ENCODE measurements at places on chromosomes 11 and 22.

GRCh38 chr22:47139790-47140119 is 377.3 kb downstream of the TBC1D22A start:
- no peak for DNase-seq

DNA sequence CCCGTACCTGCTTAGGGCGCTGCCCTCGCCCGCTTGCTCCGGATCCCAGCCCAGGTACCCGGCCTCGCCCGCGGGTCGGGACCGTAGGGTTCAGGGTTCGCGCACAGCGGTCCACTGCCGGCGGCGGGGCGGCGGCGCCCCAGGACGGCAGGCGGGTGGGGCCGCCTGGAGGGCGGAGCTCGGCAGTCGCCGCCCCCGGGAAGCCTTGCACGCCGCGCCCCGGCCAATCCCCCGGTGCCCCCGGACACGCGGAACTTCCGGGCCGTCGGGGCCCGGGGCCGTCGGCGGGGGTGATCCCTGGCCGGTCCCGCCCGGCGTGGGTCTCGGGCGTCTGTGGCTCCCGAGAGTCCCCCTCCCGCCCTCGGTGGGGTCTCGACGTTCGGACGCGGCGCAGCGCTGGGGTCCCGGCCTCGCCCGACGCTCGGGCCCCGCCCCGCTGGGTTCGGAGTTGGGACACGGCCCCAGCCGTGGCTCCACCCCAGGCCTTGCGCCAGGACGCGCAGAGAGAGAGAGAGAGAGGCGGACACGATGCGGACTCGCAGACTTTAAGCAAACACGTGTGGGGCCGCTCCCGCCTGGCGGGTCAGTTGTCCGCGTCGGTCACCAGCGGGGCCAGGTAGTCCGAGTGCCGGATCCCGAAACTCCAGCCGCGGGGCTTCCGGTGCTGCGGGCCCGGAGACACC is at the start of gene TYMP:
TSS of gene TYMP (minus strand) at position 116 of the 683 bp plus-strand sequence. CDS start 303 bp downstream, outside the sequence.
- DNase-seq = no peak

- no peak for DNase-seq
Measured at GRCh38 chr22:19742160-19743066, 18.2 kb upstream of the TBX1 start.

DNA sequence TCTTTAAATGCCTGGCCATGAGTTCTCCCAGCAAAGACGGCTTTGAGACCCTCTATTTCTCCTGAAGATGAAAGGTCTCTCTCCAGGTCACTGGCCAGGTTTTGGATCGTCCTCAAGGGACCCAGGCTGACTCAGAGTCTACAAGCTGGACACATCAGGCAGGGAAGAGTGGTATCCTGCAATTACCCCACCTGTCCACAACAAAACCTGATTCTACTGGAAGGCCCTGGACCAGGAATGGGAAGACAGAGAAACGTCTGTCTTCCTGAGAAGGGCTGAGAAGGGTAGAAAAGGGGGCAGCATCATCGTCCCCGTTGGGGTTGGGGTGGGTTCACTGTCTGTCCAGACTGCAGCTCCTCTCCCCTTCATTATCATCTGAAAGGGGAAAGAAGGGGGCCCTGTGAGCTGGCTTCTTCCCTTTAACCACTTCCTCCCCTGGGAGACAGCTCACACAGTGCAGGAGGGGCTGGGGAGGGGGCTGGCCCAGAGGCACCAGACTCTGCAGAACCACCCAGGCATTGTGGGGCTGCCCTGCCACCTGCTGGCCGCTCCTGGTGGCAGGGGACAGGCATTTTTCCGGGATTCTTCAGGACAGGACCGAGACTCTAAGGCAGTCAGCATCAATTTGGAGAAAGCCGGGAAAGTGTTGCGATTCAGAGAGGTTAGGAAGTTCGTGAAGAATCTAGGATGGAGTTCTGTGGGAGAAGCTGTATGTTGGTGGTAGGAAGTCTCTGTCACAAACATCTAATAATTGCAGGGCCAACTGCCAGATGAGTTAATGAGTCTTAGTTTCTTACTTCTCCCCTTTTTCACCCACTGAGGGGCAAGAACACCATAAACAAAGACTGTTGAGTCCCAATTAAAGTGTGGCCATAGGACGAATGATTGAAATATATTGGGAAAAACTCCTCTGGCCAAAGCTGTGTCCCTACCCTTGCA is 57.6 kb downstream of the SYN3 start:
- DNase-seq = no peak

GRCh38 chr11:78651923-78652842 is 77.5 kb upstream of the NARS2 start:
- no peak for DNase-seq

GRCh38 chr22:49999946-50000586 is 12.5 kb downstream of the IL17REL start:
- no peak for DNase-seq

- DNase-seq = no peak
Measured at GRCh38 chr11:109783840-109784239, 309.4 kb upstream of the ZC3H12C start.
